ENCODE measurements at places on chromosomes 2 and 18.

GRCh38 chr18:45057955-45058600 is 377.4 kb downstream of the SETBP1 start:
- DNase-seq, result no peak

- no peak for DNase-seq
Measured at GRCh38 chr2:165909466-165909865, 44.1 kb downstream of the TTC21B start.

DNA sequence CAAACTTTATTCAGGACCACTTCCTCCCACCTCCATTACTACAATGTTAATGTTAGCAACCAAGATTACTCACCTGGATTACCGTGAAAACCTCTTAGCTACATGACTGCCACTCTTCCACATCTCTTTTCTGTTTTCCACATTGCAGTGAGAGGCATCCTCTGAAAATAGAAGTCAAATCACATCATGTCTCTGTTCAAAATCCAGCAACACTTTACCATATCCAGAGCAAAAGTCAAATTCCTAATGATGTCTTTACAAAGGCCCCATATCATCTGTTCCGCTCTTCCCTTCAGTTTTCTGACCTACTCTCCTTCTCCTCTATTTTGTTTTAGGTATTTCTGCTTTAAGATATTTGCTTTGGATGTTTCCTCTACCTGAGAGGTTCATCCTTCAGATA is 37.5 kb upstream of the DSG1 start:
- DNase-seq, result no peak

DNA sequence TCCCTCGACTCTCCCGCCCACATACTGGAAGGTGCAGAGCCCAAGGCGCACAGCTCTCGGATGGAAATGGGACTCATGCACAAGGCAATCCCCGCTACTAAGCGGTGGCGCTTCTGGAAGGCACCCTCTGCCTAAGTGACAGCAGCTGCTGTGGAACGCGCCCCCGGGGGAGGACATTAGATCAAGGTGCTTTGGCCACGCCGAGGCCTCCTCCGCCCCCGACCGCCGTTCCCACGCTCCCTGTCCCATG is 202 bp downstream of the MCEE start:
- DNase-seq, result no peak

DNA sequence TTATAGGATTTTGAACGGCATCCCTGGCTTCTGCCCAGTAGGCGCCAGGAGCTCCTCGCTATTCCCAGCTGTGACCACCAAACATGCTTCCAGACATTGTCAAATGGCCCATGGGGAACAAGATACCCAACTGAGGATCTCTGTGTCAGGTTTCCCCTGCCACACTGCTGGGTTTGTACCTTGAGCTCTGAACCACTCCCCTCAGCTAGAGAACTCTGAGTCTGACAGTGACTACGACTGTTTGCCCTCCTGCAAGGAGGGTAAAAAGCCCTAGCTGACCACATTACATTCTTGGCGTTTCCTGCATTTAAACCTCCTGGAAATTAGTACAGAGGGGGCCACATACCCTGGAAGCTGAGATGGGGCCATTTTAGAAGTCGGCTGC is 12.4 kb downstream of the LRRFIP1 start:
- DNase-seq, result no peak

DNA sequence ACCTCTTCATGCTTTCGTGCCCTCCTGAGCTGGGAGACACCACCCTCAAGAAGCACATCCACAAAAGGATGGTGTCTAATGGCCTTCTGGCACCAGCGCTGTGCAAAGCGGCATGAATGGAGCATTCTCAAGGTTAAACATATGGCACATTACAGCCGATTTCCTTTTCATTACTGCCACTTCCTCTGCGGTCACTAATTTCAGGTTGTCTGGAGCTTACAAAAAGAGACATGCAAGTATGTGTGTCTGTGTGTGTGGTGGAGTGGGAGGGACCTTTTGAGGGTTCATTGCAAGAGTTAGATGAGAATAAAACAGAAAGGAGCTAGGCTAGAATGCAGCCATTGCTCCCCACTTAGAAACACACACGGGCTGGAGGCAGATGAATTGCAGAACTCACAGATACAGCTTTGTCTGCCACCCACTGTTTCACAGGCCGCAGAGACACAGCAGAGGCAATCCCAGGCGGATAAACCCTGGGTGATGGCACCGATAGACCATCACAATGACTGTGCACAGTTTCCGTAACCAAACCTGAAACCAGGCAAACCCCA is 76.0 kb downstream of the TGIF1 start:
- no peak for DNase-seq

DNA sequence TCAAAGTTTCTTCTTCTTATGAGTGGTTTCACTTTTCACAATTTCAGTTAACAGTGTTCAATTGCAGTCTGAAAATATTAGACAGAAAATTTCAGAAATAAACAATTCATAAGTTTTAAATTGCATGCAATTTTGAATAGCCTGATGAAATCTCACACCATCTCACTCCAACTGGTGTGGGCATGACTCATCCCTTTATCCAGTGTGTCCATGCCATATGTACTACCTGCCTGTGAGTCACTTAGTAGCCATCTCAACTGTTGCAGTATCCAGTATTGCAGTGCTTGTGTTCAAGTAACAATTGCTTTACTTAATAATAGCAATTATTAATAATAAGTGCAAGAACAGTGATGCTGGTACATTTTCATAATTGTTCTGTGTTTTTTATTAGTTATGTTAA is 1202.5 kb downstream of the DSC3 start:
- no peak for DNase-seq

DNA sequence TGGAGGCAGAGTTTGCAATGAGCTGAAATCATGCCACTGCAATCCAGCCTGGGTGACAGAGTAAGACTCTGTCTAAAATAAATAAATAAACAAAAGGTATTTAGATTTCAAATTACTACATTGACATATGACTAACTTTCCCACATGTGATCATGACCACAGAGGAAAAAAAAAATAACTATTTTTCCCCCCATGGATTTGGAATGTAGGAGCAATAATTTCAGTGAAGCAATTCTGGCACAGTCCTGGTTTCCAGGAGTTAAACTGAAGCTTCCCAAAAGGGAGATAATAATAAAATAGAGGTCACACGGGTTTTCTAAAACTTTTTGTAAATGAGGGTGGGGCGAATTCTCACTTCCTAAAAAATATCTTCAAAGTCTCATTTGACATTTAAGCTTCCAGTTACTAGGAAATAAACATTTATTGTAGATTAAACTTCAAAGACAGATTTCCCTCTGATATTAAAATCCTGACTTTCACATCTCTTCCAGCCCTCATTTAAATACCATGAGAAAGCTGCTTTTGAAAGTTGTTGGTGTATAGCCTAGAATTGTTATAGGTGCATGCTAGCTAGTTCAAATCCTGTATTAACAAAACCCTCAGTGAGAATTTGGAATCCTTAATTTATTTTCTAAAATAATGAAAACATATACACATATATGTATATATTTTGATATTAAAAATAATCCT is 20.7 kb downstream of the SLC19A3 start:
- DNase-seq, result no peak

DNA sequence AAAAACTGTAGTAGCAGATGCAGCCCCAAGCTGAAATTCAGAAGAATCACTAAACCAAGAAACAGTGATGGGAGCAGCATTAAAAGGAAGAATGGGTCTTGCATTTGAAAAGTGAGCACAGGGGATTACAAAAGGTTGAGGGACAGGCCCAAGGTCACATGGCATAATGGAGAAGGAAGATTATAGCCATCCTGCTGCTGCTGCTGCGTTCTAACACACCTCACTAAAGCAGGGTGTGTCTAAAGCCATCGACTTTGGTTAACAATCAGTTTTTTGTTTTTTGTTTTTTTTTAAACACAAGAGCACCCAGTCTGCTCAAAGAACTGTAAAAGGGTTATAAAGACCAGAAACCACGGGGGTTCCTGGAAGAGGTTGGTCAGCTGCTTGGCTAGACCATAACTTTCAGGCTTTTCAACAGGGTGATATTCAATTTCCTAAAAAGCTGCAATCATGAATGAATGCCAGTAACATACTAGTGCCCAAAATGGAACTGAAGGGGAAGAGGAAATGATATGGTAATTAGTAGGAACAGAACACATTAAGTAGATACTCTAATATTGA is 102.6 kb downstream of the MYO5B start:
- DNase-seq, result no peak

- no peak for DNase-seq
Measured at GRCh38 chr2:36449213-36449612, 93.6 kb downstream of the CRIM1 start.

GRCh38 chr2:128412181-128412871 is 93.7 kb upstream of the HS6ST1 start:
- no peak for DNase-seq

GRCh38 chr2:767440-767839 is 90.2 kb upstream of the TMEM18 start:
- DNase-seq, result no peak

DNA sequence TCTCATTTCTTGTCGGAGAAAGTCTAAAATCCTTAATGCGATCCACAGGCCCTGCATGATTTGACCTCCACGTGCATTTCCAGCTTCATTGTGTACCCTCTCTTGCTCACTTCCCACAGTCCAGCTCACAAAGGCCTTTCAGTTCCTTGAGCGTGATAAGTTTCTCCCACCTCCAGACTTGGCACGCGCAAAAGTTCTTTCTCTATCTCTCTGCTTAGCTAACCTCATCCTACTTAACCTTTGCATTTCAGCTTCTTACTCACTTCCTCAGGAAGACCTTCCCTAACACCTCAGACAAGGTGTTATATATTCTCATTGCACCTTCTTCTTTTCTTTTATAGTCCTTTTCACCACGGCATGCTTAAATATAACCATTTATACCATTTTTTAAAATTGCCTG is 124.8 kb upstream of the XPO1 start:
- DNase-seq, result no peak

- DNase-seq, result no peak
Measured at GRCh38 chr2:158745067-158745865, 49.9 kb upstream of the DAPL1 start.

GRCh38 chr2:136510244-136510643 is 255.1 kb upstream of the THSD7B start:
- DNase-seq, result no peak

- no peak for DNase-seq
Measured at GRCh38 chr18:5622905-5623304, 79.1 kb upstream of the EPB41L3 start.
